AG04449 (cell line): ENCODE measurements at places on chromosomes 4 and X.

GRCh38 chr4:137738375-137738990 lies 206.2 kb upstream of the PCDH18 start:
- DNase-seq = no peak

- no peak for DNase-seq
Observed at GRCh38 chr4:139660568-139661043, 5.0 kb upstream of the MGST2 start.

DNA sequence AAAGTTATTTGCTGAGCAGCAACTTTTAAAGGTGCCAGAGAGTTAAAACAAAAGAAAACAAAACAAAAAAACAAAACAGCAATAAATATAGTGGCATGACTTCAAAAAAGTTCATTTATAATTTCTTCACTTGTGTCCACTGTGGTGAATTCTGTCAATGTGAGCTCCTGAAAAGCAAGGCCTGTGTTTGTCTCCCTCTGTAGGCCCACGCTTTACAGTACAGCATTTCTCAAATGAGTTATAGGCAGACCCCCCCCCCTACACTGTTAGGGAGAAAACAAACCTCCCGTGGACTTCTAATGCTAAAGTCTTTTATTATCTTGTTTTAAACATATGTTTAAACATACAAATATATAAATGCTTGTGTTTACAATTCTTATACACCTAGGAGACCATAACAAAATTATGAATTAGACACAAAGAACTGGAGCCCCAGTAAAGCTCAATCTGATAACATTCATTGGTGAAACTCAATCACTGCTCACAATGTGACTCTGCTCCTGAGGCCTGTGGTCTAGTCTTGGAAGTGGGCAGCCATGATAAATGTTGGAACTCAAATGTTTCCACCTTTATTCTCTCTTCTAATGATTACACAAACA lies 47.0 kb upstream of the SCOC start:
- DNase-seq = no peak

GRCh38 chr4:101850698-101851097 lies 60.2 kb downstream of the BANK1 start:
- DNase-seq = no peak

- no peak for DNase-seq
Observed at GRCh38 chrX:9196961-9197640, 163.2 kb upstream of the FAM9B start.

DNA sequence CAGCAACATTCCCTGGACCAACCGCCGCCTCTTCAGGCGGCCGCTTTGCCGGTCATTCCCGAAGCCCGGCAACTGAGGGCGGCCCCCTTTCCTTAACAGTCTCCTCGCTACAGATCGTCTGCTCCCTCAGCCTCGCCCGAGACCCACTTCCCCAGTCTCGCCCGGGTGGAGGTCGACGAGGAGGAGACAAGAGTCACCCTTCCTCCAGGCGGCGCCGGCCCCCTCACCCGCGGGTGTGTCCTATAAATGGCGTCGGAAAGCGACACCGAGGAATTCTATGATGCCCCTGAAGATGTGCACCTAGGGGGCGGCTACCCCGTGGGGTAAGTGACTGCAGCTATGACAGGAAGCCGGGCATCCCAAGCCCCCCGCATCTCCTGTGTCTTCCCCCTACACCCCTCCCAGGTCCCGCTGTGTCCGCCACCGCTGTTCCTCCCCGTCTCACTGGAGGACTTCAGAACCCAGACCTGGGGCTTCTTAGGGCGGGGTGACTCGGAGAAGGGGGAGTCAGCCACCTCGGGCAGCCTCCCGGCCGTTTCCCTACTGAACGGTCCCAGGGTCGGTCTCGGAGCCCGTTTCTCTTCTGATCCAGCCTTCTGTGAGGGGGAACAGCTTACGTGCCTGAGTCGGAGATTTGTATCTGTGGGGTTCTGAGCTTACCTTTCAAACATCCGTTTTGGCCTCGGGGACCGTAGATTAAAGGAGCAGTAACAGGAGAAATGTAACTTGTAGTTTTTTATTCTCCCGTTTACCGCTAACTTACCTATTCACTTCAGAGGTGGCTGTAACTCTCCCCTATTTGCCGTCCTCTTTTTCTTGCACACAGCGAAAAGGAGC lies 570 bp downstream of the WDR44 start:
- no peak for DNase-seq

DNA sequence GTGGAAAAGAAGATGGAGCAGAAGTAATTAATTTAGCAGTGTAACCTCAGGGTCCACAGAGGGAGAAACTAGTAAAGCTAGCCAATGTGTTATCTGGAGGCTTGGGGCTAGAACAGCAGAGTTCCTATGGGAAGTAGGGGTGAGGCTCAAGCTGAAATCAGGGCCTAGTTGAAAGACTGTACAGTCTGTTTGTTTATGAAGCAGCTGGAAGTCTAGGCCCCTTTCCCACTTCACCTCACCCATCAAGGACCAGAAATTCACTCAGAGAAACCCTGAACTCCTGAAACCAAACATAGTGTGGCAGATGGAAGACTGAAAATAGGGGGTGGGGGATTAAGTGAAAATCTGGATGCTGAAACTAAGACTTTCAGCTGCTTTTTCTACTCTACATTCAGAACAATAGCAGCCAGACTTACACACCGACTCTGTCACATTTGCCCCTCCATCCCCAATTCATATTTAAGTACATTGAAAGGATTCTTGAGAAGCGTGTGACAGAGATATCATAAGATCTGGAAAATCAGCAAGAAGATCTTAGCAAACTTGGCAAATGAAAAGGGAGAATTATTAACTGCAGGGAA lies 32.6 kb upstream of the FAM241A start:
- DNase-seq = no peak

GRCh38 chrX:109635146-109635545 lies 10.2 kb upstream of the KCNE5 start:
- no peak for DNase-seq

- DNase-seq = no peak
Observed at GRCh38 chrX:39249999-39250398, 448.7 kb downstream of the MID1IP1 start.

DNA sequence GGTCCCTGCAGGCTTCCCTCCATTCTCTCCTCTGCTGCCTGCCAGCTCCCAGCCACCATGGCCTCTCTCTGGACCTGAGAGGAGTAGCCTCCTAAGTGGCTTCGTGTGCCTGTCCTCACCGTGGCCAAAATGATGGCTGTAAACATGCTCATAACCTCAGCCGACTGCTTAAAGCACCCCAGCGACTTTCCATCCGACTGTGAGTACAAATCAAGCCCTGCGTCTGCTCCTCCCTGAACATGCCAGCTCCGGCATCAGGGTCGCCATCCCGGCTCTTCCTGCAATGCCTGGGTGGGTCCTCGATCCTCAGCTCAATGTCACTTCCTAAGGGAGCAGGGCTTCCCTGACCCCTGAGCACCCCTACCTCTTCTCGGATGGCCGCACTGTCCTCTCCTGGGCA lies 3.3 kb upstream of the SORCS2 start:
- DNase-seq = no peak

- no peak for DNase-seq
Observed at GRCh38 chr4:172895699-172896098, 272.9 kb upstream of the GALNT7 start.

- no peak for DNase-seq
Observed at GRCh38 chrX:134600714-134601113, 57.6 kb downstream of the PLAC1 start.

DNA sequence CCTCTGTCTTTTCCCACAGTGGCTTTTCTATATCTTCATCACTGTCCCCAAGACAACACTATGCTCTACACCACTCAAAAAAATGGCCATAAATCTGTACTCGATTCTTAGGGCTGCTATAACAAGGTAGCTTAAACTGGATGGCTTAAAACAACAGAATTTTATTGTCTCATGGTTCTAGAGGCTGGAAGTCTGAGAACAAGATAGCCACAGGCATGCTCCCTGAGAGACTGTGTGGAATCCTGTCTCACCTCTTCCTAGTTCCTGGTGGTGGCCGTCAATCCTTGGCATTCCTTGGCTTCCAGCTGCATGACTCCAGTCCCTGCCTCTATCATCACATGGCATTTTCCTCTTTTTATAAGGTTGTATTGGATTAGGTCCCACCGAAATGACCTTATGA lies 70.7 kb upstream of the DCLK2 start:
- DNase-seq = peak; percentile 65

GRCh38 chr4:119746951-119747350 lies 118.3 kb upstream of the PDE5A start:
- no peak for DNase-seq

GRCh38 chr4:55635741-55636655 lies at the start of gene NMU:
Gene NMU, minus strand, starts transcription at chr4:55636298. Its CDS starts 106 bp downstream, at chr4:55636192.
- no peak for DNase-seq

DNA sequence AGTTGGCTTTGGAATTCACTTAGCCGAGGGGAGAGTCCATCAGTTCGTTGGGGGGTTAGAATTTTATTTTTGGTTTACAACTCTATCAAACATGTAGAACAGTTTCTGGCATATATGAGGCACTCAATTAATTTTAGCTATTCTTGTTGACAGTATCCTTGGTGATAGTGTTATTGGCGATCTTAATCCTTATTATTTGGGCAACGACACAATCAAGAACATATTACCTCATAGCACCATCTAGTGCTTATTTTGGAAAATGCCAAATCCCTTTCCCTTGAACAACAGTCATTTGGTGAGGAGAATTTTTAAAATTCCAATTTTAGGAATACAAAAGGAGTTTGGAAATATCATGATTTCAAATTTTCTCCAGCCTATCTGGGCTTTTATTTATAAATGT lies 17.9 kb upstream of the PGRMC1 start:
- DNase-seq = no peak
